Activated CD4-positive, alpha-beta T cell treated with anti-CD3 and anti-CD28 coated beads for 36 hours (primary cell): ENCODE measurements at places on chromosomes 2 and 18. TPM values are rescaled to one million over a fixed set of nuclear protein-coding genes. Genes with fewer than 3 reads are reported as not detected.

Gene DHRS9
- 4.8 TPM for total RNA-seq

Gene FEV
- not detected for total RNA-seq

Gene ZBTB7C
- total RNA-seq, result not detected

- H3K4me1 ChIP-seq, result peaks cover 18% of the 10 kb centered on the region
- no peak for DNase-seq
- H3K4me3 ChIP-seq, result peak overlapping the region; percentile 24
- H3K36me3 ChIP-seq, result no peaks in the 10 kb centered on the region
- peaks cover 2% of the 10 kb centered on the region for H3K27me3 ChIP-seq
Measured at GRCh38 chr2:28568036-28568435, 72.2 kb downstream of the PLB1 start.

DNA sequence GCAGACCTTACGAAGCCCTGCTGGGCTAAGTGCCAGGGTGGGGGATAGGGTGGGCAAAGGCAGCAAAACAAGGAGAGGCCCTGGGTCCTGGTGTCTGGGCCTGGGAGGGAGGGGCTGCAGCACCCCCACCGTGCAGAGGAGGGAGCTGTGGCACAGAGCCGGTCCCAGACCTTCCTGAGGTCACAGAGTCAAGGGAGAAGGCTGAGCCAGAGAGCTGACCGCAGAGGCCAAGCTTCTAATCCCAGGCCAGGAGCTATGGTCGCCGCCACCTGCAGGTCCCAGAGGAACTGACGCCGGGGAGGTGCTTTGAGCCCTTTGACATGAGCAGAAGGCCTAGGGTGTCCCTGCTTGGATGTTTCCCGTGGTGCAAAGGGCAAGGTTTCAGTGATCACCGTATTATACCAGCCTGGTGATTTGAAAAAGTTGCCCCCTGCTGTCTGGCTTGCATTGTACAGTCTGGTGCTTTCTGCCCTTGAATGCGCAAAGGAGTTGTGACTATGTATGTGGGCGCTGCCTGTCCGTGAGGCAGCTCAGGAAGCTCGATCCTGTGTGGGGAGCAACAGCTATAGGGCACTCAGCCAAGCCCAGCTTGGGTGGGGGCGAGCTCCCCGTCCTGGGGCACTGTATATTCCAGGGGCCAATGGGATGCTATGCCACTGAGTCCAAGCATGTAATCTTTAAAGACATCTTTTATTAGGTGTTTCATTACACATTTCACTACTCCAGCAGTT lies 44.3 kb downstream of the EDAR start:
- peaks cover 7% of the 10 kb centered on the region for H3K4me1 ChIP-seq
- no peak overlapping the region for H3K27ac ChIP-seq
- H3K4me3 ChIP-seq, result no peak overlapping the region
- no peak for DNase-seq
- H3K36me3 ChIP-seq, result peaks cover 25% of the 10 kb centered on the region
